ENCODE measurements at places on chromosomes 11 and 22. TPM values are rescaled to one million over a fixed set of nuclear protein-coding genes. Genes with fewer than 3 reads are reported as not detected.

- no peaks in the 10 kb centered on the region for H3K27me3 ChIP-seq
- H3K4me1 ChIP-seq: peaks cover 13% of the 10 kb centered on the region
- DNase-seq: peak; percentile 14
- no peak overlapping the region for H3K4me3 ChIP-seq
- H3K36me3 ChIP-seq: no peaks in the 10 kb centered on the region
- H3K27ac ChIP-seq: no peak overlapping the region
Observed at GRCh38 chr11:78319453-78319955, 98.1 kb downstream of the GAB2 start.

DNA sequence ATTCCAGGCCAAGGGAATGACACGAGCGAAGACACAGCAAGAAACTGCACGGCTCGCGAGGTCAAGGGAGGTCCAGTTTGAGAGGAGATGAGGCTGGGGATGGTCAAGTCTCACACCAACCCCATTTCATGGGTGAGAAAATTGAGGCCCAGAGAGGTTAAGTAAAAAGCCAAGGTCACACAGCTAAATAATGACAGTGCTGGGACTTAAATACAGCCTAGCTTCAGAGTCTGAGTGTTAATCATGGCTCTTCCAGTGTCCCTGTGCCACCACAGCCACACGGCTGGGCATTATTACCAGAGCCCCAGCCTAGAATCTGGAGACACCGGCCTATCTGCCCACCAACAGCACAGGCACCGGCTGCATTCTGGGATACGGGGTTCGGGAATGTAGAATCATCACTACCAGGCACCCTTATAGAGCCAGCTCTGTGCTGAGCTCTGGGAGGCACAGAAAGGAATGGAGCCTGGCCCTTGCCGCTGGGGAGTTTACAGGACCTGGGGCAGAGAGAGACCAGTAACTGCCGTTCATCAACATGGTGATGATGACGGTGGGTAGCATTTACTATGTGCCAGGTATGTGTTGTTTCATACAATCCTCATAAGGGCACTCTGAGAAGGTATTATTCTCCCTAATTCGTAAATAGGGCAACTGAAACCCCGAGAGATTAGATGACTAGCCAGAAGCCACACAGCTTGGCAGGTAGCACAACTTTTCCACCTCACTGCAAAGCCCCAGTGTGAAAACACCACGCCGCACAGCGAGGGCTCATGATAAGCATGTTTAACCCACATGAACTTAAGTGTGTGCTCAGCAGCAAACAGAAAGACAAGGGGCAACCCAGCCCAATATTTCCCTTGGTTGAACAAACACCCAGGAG, 51.8 kb downstream of the CD6 start:
- no peaks in the 10 kb centered on the region for H3K4me1 ChIP-seq
- no peak for DNase-seq
- no peaks in the 10 kb centered on the region for H3K36me3 ChIP-seq
- H3K4me3 ChIP-seq: no peak overlapping the region
- H3K27ac ChIP-seq: no peak overlapping the region
- peaks cover 11% of the 10 kb centered on the region for H3K27me3 ChIP-seq

DNA sequence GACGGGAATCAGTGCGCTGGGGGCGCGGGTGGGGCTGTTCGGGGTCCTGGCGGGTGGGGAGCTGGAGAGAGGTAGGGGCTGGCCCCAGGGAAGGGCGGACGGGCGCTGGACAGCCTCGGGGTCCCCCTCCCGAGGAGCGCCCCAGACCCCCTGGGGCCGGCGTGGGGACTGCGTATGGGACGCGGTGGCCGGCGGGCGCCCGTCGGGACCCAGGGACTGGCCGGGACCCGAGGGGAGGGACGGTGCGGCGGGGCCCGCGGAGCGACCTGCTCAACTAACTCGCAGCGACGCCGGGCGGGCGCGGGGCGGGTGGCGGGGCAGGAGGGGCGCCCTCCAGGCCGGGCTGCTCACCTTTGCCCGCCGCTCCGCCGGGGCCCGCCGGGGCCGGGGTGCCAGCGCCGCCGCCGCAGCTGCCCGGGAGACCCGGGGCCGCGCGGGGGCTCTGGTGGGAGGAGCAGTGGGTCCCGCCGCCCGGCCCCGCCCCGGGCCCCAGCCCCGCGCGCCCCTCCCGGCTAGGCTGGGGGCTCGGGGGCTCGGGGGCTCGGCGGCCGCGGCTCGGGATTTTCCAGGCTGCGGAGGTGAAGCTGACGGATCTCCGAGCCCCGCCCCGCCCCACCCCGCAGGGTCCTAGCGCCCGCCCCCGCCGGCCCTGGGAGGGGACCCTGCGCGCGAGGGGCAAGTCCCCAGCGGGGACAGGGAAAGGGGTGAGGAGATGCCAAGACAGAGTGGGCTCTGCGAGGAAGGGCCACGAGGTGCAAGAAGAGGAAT, 12.3 kb downstream of the STARD10 start:
- DNase-seq: no peak
- H3K27me3 ChIP-seq: peaks cover 3% of the 10 kb centered on the region
- peak overlapping the region; percentile 21 for H3K4me3 ChIP-seq
- H3K27ac ChIP-seq: no peak overlapping the region

The CXCR5 gene
- polyA plus RNA-seq: not detected

Measured in fibroblast of lung (primary cell).